ENCODE measurements at places on chromosomes 7 and 10.

- peak; percentile 81 for DNase-seq
These were observed 34.7 kb downstream of the DDIT4 start for GRCh38 chr10:72308320-72308987.

DNA sequence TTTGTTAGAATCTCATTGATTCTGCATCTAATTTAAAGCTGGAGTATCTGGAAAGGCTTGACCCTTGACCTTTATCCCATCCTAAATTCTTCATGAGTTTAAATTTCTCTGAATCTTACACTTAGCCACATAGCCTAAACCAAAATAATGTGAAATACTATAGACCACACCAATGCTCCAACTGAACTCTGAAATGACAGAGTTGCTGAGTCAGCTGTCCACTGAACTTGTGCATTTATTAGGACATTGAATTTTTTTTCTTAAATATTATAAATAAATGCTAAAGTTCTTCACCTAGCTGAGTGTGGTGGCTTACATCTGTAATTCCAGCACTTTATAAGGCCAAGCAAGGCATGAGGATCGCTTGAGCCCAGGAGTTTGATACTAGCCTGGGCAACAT lies 390.9 kb upstream of the PFKP start:
- no peak for DNase-seq

DNA sequence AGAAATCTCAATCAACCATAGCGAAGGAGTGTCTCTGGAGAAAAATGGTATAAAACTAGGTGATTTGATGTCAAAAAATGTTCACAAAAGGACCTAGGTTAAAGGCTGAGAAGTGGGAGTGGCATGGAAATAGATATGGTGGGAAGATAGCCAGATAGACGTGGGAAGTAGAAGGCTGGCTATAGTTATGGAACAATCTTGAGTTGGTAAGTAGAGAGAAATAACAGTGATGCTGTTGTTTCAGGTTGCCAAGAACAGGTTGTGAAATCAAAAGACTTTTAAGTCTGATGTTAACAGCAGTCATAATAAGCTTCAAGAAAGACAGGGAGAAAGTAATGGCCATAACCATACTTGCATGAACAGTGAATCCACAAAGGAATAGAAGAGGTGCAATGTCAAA lies 106.1 kb upstream of the RSU1 start:
- DNase-seq = no peak

- peak; percentile 79 for DNase-seq
These were observed 64.9 kb downstream of the PPP1R9A start for GRCh38 chr7:94972296-94972695.

GRCh38 chr10:85719408-85719807 lies 647.2 kb downstream of the GRID1 start:
- DNase-seq = no peak

DNA sequence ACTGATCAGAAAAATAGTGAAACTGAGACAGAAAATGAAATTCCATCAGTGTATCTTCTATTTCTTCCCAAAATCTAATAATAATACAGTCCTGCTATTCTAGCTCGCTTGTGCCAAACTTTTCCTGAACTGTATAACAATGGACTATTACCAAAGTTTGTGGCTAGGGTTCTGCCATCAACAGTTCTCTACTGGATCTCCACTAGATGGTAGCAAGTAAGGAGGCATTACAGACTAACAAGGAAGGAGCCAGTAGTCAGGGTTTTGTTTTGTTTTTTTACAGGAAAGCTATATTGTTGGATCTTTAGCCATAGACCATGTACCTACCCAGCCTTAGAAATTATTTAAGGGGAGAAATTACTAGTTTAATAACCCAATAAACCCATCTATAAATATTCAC lies 10.8 kb downstream of the MTERF1 start:
- no peak for DNase-seq

DNA sequence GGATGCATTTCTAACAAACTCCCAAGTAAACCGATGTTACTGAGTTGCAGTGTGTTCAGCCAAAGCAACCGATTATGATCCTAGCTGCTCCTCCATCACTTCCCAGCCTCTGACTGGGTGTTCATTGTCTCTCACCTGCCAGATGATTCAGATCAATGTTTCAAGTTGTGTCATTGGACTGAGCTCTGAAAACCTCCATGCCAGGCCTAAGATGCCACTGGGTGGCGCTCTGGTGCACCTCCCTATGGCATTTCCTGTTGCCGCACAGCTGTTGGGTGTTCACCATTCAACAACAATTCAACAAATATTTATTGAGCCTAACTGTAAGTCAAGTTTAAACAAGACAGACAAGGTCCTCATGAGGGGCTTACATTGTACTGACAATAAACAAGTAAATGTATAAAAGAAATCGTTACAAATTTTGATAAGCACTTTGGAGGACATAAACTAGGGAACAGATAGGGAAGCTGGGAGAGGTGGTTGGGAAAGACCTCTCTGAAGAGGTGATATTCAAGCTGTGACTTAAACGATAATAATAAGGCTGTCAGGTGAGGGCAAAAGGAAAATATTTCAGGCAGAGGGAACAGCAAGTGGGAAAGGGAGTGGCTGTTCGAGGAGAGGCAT lies 22.8 kb downstream of the RGR start:
- DNase-seq = peak; percentile 45

DNA sequence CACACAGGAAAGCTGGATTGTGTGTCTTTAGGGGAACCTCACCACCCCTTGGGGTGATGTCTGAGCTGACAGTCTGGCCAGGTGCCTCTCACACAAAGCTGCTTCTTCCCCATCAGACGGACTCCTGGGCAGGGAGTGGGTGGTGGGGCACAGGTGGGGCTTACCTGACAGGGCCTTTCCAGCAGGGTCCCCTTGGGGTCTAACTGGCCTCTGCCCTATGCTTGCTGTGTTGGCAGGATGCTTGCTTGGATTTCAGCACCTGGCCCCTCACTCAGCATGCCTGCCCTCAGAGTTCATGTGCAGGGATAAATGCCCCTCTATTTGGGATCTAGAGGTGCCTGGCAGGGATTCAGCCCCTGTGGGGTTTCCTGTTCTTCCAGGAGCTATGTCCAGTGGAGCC lies 496.9 kb upstream of the ZMIZ1 start:
- DNase-seq = no peak

DNA sequence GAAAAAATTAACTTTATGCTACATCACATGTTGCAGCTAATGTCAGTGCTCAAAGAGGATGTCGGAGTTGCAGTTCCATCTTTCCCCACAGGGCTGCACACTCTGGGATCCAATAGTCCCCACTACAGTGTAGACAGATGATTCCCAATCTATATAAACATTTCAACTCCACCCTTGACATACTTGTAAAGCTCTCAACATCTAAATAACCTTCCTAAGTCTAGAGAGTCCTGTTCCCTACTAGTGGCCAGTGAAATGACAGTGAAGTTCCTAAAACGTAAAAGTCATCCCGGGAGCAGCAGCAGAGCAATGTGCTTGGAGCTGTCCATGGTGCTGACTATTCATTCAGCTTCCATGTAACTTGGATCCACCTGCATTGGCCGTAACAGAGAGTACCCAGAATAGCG lies 145.1 kb downstream of the GRM8 start:
- DNase-seq = peak; percentile 33

DNA sequence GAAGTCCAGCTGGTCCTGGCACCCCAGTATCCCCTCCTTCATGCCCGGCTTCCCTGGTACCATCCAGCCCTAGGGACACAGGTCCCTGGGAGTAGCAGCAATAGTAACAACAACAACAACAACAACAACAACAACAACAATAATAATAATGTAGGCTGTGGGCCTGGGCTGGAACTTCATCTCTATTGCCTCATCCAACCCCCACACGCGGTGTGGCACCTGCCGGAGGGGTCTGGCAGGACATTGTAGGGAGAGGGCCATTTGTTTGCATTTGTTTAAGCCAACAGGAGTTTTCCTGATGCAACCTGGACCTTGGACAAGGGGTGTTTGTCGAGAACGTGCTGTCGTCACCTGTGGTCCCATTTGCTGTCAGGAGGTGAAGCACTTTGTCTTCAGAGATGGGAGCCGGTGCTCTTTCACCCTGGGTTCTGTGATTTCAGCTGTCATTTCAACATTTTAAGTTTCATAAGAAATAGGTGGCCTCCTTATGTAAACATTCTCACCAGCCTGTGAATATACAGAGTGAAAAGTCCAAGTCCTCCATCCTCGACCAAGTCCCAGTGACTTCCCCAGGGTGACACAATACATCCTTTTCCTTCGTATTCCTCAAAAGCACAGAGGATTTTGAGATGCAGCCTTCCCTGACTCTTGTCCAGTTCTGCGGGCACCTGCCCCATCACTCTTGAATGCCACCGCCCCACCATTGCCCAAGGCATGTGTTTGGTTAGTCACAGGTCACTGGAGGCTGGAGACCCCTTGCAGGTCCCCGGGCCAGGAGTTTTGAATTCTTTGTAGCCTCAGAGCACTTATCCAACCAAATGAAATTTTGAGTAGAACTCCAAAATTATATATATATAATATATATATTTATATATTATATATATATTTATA lies 9.2 kb downstream of the LHPP start:
- no peak for DNase-seq

GRCh38 chr7:71208881-71209280 lies 76.9 kb downstream of the GALNT17 start:
- DNase-seq = no peak

GRCh38 chr10:44388641-44389040 lies 3.7 kb upstream of the CXCL12 start:
- DNase-seq = no peak

DNA sequence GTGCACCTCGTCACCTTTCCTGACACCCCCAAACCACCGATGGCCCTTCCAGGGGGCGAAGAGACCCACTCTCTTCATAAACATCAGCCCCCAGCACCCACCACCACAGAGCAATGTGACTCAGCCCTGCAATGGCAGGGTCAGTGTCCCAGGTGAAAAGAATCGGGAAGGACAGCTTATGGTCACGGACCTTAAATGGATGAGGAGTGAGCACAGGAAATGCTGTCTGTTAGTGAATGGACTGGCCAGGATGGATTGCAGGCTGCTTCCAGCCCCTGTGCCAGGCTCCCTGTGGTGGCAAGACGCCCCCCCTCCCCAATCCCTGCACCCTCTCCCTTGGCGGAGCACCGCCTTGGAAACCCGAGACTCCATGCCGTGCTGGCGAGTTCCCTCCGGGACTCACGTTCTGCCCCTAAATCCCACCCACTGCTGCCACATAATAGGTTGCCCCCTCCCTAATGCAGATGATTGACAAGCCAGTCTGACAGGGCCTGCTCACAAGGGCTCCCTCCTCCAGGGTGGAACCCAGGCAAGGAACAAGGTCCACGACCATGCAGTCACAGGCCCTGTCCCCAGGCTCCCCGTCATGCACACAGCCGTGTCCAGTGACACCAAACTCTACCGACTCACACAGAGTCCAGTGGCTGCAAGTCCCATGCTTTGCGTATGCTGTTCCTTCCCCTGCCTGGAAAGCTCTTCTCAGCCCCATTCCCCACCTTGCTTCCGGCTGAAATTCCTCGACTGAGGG lies 7.3 kb downstream of the ASB13 start:
- no peak for DNase-seq

GRCh38 chr10:46232084-46232483 lies 54.7 kb upstream of the ANTXRL start:
- no peak for DNase-seq

DNA sequence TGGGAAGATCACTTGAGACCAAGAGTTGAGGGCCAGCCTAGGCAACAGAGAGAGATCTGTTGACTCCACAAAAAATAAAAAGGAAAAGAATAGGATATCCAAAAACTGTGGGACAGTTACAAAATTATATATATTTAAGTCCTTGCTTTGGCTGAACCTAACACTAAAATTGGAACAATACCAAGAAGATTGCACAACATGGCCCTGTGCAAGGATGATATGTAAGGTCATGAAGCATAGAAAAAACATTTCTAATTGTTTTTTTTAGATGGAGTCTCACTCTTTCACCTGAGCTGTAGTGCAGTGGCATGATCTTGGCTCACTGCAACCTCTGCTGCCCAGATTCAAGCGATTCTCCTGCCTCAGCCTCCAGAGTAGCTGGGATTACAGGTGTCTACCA lies 139.0 kb downstream of the TPST1 start:
- DNase-seq = peak; percentile 38

GRCh38 chr7:157612664-157613561 lies 276.1 kb downstream of the DNAJB6 start:
- DNase-seq = no peak

DNA sequence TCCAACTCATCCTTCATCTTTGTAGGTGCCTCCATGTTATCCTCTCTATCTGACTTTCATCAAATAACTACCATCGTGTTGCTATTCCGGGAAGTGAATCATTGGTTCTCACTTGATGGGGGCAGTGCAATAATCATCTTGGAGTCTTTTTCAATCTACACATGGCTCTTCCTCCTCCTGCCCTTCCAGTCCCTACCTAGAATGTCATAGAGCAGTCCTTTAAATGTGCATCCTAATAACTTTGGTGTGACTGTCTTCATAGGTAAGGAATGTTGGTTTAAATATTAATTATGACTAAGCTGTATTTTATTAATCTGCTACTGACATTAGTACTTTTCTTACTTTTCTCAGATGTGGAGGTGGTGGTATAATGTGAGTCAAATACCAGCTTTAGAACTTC lies 8.4 kb upstream of the CDK14 start:
- DNase-seq = no peak

DNA sequence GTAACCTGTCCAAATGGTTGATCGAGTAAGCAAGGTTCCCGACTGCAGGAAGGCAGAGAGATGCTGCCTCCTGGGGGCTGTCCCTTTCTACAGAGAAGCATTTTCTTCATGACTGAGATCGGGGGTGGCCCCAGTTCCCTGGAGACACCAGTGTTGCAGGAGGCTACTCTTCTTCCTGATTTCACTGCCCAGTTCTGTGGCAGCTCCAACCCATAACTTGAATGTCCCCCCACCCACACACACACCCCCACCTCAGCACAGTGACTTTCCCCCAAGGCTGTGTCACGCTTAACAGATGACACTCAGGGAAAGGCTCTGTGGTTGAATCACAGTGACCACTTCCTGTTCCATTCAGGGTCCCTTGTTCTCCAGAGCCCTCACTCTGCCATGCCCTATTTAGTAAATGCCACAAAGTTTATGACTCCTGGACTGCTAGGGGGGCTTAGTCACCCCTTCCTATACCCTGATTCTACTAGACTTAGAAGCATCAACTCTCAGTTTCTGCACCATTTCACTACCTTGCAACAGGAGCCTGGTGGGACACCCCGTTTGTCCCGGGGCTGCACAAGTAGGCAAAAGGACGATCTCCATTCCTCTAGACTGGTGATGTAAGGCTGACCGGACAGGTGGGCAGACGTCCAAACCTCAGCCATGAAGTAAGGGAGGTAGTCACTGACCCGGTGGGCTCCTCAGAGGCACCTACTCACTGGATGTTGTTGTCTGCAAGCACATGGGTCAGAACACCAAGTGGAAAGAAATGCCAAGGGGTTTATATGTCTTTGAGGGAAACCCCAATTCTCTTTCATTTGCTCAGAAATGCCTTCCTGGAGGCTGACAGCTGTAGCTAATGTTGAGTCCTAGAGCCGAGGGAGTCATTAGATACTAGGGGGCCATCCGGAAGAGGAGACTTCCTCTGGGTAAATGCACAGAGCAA lies 31.3 kb upstream of the SMC3 start:
- DNase-seq = peak; percentile 84

All from fibroblast of skin of right biceps (primary cell).